ENCODE measurements at places on chromosomes 1 and 21.

GRCh38 chr1:41023279-41023990 lies 1.9 kb upstream of the SLFNL1 start:
- DNase-seq = no peak

GRCh38 chr1:53896635-53897229 lies 2.7 kb downstream of the DIO1 start:
- DNase-seq = no peak

DNA sequence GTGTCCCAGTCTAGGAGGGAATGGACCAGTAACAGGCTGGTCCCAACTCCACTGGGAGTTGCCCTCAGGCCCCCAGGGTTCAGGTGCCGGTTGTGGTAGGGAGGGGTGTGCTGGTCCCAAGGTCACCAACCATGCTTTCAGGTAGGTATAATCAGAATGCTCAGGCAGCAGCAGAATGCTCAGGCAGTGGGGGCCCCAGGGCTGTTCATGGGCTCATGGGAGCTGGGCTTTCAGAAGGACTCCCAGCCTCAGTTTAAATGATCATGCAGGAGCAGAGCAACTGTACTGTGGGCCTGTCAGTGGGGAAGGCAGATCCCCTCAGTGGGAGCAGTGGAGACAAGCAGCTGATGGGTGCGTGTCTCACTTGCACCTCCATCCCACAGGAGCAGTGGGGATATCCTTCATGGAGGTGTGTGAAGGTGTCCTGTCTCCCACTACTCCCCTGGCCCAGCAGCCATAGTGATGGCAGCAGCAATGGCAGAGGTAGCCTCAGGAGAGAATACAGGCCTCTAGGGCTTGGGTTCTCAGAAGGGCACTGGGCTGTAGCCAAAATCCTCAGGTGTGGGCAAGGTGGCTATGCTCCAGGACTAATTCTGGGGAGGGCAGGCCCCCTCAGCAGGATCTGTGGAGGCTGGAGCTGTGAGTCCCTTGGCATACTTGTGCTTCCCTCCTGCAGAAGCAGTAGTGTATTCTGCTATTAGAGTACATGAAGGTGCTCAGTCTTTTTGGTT lies 917.3 kb upstream of the B3GALT2 start:
- no peak for DNase-seq

DNA sequence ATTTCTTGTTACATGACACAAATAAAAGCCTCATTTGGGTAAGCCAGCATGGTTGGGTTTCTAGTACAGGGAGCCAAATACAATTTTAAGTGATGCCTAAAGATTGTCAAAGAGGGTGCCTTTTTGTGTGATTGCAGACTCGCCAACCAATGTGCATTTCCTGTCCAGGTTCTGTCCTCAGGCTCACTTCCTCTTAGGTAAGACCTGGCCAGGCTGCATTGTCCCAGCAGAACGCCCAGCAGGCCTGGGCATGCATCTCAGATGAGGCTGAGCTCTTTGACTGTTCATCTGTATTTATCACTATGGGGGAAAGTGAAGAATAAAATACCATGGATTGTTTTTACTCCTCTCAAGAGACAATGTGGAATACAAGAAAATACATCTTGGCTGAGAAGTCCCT lies 49.7 kb downstream of the KCNC4 start:
- DNase-seq = no peak

- peak; percentile 74 for DNase-seq
Observed at GRCh38 chr1:45326627-45327623, at the start of gene HPDL. Gene HPDL (plus strand): TSS chr1:45326895. CDS start chr1:45327149, 254 bp downstream.

DNA sequence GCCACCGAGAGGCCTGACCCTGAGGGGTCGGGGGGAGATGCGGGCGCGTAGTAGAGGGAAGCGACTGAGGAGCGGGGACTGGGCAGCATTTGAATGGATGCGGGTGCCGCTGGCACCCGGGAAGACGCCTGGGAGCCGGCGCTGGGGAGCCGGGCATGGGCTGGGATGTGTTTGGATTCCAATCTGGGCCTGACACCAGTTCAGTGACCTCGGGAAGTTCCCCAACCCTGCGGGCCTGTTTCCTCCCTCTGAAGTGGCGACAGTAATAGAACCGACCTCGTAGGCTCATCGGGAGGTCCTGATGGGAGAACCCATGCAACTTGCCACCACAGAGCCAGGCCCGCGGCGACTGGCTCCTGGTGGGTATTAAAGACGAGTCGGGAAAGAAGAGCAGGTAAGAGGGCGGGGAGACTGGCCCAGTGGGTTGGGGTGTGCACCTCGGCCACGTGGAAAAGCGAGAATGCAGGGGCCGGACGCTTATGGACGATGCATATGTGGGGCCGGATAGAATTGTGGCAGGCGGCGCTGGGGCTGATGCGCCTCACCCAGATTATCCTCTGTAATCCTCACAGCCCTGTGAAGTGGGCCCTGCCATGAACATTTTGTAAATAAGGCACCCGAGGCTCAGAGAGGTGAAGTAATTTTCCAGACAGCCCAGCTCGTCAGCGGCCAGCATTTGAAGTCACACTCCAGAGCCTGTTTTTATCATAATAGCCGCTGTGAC lies 105.8 kb downstream of the SLC16A1 start:
- no peak for DNase-seq

Measured in NCI-H1105 treated with DMSO at 0.1 percent for 48 hours (cell line).